T-helper 2 cell treated with Interferon-gamma antibody and Interleukin-4, amounts not matched to agents 5 μg/mL and 100 μg/mL, for 36 hours (primary cell): ENCODE measurements at places on chromosomes 1 and 21.

GRCh38 chr21:45954261-45954660 lies 27.3 kb upstream of the COL6A1 start:
- DNase-seq: no peak

- no peak for DNase-seq
These were observed 5.5 kb upstream of the KLF17 start for GRCh38 chr1:44113095-44113609.

DNA sequence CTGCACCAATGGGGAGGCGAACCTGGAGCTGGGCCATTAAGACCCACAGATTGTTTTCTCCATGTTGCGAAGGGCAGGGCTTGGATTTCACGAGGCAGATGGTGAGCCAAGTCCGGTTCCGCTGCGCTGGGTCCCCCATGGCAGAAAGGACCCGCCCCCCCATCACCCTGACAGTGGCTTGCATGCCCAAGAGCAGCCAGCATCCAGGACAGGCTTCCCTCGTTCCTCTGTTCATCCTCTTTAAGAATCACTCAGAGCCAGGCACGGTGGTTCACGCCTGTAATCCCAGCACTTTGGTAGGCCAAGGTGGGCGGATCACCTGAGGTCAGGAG lies 15.8 kb upstream of the NPHP4 start:
- no peak for DNase-seq

DNA sequence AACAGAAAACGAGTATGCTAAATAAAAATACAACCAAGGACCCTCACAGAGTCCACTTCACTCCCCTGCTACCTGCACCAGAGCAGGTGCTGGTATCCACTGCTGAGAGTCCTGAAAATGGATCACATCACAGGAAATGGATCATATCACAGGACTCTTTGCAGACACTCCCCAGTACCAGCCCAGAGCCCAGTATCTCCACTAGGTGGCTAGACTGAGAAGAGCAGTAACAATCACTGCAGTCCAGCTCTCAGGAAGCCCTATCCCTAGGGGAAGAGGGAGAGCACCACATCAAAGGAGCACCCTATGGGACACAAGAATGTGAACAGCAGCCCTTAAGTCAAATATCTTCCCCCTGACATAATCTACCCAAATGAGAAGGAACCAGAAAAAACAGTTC lies 28.0 kb downstream of the AGBL4 start:
- DNase-seq: no peak

- no peak for DNase-seq
These were observed 22.3 kb upstream of the SPSB1 start for GRCh38 chr1:9270290-9270883.
